ENCODE measurements at places on chromosomes 3 and 15.
A peak's percentile ranks its signal among the peaks of the same experiment; 100 is the strongest.

DNA sequence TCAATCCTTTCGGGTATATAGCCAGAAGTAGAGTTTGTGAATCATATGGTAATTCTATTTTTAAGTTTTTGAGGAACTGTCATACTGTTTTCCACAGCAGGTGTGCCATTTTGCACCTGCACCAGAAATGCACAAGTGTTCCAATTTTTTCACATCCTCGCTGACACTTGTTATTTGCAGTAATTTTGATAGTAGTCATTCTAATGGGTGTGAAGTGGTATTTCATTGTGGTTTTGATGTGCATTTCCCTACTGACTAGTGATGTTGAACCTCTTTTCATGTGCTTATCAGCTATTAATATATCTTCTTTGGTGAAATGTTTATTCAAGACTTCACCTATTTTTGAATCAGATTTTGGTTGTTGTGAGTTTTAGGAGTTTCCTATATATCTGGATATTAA lies 29.1 kb downstream of the GRM2 start:
- DNase-seq, result no peak

GRCh38 chr15:88664151-88664778 lies 25.4 kb downstream of the ISG20 start:
- DNase-seq, result peak; percentile 54

- no peak for DNase-seq
These were observed 345.7 kb upstream of the RBMS3 start for GRCh38 chr3:28935146-28935545.

GRCh38 chr3:183967693-183968092 lies 50.0 kb downstream of the ABCC5 start:
- DNase-seq, result no peak

DNA sequence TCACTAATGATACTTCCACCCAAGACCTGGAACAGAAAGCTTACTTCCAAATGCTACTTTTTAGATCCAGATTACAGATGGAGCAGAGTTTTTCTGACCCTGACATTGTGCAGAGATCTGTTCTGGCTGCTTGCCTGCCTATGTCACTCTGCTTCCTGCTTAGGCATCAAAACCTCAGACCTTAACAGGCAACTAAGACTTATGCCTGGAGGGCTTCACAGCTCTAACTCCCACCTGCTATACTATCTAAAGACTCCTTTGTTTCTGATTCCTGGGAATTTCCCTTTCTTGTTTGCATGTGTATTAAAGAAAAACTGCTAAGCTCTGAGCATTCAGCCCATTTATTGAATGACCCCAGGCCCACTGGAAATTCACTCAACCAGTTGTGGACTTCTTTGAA lies 157.4 kb upstream of the NPHP3 start:
- DNase-seq, result no peak

GRCh38 chr3:46866032-46866595 lies 2.9 kb upstream of the MYL3 start:
- peak; percentile 53 for DNase-seq

- no peak for DNase-seq
These were observed 45.7 kb upstream of the ADGRG7 start for GRCh38 chr3:100563652-100564211.

DNA sequence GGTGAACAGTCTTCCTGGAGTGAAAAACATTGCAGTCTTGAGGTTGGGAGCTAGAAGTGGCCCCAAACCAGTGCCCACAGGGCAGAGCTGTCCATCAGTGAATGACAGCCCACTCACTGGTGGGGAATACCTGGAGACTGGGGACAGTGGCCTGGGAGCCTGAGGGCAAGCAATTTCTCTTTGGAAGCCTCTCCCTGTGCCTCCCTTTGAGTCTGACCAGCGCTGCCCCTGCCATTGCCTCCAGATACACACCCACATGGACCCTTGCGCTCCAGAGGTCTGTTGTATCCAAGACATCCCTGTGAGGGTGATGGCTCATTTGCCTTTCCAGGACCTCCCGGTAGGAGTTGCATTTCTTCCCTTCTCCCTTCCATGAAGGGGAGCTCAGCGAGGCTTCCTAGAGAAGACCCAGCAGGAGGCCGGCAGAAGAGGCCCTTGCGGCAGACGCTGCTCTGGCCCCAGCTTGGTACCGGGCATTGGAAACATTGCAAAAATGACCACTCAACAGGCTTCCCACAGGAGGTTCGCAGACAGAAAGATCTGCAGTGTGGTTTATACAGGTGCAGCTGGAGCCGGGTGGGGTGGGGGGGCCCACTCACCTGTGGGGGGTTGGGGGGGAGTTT lies 38.5 kb downstream of the KLF13 start:
- DNase-seq, result peak; percentile 16

- no peak for DNase-seq
These were observed 7.0 kb downstream of the LAMP3 start for GRCh38 chr3:183155499-183155898.

- no peak for DNase-seq
These were observed 38.2 kb downstream of the VPS13C start for GRCh38 chr15:62021991-62022600.

- DNase-seq, result no peak
These were observed 179.2 kb downstream of the EDEM1 start for GRCh38 chr3:5366746-5367145.

All from Right ventricle myocardium inferior (tissue), 1 donor.